Activated naive CD4-positive, alpha-beta T cell treated with anti-CD3 and anti-CD28 coated beads, Interleukin-2, amount 50 U/mL, for 72 hours (primary cell): ENCODE measurements at places on chromosomes 3 and 15.

DNA sequence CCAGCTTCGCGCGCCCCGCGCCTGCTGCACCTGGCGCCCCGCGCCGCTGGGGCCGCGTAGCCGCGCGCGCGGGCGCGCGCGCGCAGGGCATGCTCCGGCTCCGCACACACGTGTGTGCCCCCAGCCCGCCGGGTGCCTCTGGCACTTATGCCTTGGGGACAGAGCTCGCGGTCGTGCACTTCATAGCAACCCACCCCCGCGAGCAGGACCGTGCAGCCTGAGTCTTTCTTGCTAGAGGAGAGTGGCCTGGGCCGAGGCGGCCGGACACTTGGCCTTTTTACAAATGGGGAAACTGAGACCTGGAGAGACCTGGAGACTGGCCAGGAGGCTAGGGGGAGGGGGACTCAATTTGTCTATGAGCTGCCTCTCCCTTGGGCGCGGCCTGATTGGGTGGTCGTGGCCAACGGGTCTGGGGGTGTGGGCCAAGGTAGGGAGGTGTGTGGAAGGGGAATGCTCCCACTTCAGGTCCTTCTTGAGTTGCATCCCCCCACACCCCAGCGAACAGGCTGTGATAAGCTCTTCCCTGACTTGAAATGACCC lies 562 bp downstream of the NBEAL2 start:
- DNase-seq: no peak

DNA sequence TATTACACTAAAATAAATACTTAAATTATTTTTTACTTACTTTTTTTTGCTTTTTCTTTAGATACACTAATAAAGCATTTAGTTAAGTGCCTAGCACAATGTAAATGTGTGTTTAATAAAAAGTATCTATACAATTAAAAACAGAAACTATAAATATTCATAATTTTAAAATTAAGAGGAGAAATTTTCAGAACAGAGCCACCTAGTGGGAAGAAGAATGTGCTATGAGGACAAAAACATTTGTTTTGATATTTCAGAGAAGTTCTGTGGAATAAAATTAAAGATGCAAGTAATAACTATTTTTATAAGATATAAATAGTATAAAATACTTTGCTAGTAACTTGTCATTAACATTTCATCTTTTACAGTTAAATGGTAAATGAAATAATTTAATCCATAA lies 33.6 kb upstream of the PLSCR5 start:
- no peak for DNase-seq

DNA sequence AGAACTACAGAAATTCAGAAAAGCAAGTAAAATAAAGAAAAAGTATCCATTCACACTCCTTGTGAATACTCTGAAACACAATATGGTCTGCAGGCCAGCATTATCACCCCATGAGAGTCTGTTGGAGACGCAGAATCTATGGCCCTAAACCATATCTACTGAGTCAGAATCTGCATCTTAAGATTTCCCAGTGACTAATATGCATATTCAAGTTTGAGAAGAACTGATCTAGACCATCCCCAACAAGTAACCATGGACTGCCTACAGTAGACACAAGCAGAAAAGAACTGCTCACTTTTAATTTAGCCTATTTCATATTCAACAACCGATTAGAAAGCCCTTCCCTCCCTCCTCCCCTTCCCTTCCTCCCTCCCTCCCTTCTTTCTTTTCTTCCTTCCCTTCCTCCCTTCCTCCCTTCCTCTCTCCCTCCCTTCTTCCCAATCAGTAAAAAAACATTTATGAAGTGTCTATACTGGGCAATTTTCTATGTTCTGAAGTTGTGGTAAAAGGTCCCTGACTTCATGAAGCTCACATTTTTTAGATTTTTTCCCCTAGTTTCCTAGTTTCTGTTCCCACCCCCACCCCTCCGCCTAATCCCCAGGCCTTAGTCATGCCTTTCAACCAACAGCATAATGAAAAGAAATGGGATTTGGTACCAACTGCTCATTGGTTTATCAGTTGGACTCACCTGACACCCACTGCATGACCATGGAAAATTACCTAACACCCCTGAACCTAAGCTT lies 125.2 kb downstream of the CNTN3 start:
- no peak for DNase-seq

DNA sequence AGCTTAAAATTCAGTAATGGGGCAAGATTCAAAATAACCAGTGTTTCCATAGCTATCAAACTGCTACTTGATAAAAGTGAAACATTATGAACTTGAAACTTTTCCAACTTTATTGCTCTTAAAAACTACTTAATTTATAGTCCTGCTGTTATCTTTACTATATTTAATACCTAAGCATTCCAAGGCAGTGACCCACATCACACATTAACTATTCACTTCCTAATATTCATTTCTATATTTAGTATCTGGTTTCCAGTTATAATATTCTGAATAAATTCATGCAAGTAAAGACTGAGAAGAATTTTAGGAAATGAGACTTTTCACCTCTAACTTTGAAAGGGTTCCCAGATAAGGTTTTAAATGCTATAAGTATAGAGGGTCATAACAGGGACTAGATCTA lies 64.9 kb downstream of the UACA start:
- DNase-seq: no peak

DNA sequence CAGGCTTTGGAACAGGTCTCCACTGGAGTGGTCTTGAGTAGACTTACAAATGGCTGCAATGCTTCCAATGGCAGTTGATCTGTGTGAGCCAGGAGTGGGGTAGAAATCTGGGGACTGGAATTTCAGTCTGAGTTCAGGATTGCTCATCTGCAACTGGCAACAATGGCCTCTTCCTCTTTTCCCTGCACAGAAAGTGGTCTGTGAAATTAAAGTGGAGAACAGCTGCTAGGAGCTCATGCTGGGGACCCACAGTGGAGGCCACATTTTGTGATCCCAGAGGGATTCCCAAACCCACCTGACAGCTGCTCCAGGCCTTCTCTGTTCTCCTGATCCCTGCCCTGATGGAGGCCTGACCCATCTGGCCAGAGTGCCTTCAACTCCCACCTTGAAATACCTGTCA lies 49.6 kb downstream of the CEMIP start:
- no peak for DNase-seq

- no peak for DNase-seq
Measured at GRCh38 chr3:136093771-136094170, 102.4 kb downstream of the MSL2 start.

GRCh38 chr3:52272831-52273230 lies 5.6 kb downstream of the WDR82 start:
- no peak for DNase-seq

DNA sequence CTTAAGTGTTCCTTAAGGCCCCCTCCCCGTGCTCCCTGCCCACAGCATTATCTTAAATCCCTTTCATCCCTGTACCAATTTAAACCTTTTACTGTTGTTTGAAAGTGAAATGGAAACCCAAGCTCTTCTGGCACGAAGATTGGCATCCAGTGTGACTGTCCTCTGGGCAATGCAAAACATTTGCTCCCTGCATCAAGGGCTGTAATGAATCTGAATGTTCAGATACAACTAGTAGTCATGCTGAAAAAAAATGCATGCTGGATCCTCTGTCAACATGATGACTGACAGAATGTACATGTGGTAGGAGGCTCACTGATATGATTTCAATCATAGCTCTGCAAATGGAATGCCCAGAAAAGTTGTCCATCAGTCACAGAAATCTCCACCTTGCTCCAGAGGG lies 8.1 kb upstream of the CDIN1 start:
- DNase-seq: no peak

- no peak for DNase-seq
Measured at GRCh38 chr3:27095553-27096222, 273.5 kb downstream of the NEK10 start.

DNA sequence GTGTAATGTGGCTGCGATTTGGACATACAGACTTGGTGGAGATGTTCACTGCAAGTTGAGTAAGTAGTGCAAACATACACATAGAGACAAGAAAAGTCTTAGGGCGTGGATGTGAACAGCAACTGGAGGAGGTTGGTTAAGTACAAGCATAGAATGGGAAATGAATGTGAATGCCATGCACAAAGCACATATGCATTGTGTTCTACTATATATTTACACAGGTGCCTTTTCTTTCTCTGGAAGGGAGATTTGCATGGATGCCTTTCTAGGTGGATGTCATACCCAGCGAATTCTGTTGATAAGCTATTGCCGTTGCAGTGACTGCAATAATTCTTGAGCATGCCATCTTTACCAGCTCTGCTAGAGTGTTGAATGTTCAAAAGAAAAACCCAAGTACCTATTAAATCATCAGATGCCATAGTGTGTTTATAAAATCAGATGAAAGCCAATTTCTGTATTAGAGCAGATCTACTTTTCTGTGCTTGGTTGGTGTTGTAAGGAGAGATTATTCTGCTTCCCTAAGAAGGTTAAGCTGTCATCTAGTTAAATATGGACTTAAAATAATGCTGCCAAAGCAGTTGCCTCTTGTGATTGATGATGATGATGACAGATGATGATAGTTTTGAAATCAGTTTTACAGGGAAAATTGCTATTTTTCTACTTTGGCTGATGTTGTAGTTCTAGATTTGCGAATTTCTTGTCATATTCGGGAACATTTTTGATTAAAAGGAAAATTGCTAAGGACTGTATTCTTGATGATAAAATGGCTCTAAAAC lies 148.4 kb downstream of the CNTN4 start:
- no peak for DNase-seq

GRCh38 chr15:95328559-95328958 lies 1001.9 kb upstream of the NR2F2 start:
- no peak for DNase-seq

DNA sequence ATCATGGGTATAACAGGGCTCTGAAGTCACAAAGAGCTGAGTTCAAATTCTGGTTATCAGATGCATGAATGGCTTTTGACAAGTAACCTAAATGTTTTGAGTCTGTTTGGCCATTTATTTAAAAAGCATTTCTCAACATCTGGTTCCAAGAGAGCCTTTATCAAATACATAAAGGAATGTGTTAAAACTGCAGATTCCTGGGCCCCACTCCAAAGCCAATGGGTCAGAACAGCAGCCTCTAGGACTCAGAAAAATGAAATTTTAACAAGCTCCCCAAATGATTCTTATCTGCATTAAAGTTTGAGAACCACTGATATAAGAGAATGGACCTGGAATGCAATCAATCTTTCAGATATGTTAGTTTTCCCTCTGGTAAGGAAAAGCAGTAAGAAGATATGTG lies 3.4 kb downstream of the B4GALT4 start:
- DNase-seq: no peak

- no peak for DNase-seq
Measured at GRCh38 chr3:142944342-142944741, 19.1 kb downstream of the PAQR9 start.

DNA sequence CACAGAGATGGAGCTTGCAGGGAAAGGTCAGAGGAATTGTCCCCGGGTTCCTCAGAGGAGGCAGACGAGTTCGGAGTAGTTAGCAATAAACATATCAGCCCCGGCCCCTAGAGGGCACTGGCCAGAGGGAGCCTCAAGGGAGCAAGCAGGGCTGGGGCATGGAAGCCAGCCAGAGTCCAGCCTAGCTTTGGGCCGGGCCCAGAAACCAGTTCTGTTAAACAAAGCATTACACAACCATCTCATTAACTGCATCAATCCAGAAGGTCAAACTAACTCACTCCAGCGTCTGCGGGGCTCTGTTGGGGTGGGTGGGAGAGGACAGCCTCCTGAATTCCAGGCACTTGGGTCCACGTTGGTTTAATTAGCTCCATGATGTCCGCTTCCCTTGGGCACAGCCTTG lies 41.0 kb upstream of the IREB2 start:
- no peak for DNase-seq

DNA sequence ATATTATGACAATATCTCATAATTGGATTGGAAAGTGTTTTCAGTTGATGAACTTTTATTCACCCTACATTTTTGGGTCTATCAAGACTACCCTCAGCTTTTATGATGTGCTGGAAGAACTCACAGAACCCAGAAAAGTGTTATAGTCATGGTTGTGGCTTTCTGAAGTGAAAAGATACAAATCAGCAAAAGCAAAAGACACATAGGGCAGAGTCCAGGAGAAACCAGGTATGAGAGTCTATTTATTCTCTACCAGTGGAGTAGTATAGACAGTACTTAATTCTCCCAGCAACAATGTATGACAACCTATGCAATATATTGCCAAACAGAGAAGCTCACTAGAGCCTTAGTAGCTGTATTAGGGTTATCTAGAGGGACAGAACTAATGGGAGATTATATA lies 280.4 kb upstream of the TTC14 start:
- DNase-seq: no peak

- no peak for DNase-seq
Measured at GRCh38 chr15:32856753-32857152, 138.9 kb downstream of the GREM1 start.
